ENCODE measurements at places on chromosomes 5 and 9.

DNA sequence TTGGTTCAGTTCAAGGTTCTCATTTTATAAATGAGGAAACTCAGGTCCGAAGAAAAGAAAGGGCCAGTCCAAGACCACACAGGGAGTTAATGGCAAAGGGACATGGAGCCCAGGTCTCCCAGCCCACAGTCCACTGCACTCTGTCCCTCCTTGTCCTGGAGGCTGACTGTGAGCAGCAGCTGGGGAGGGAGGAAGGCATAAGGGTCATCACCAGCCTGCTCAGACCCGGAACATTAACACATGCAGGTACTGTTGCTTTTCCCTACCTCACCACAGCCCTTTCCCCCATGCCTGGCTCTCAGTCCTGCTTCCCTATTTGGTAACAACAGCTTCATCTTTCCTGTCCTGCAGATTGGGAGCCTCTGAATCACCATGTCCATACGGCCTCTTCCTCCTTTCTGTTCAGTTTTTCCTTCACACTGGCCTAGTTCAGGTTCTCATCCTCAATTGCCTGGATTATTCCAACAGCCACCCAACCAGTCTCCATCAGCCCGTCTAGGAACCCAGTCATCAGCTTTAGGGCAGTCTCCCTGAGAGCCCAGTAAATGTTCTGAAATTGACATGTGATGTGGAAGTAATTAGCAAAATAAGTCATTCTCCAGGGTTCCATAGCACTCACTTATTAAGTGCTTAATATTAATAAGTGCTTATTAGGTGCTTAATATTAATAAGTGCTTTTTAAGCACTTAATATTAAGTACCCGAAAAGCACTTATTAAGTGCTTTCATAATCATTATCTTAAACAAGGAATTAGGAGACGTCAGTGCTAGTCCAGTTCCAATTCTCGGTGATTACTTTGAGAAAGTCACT is 4.3 kb downstream of the GPX3 start:
- H3K27ac ChIP-seq = no peak overlapping the region
- DNase-seq = no peak
- no peaks in the 10 kb centered on the region for H3K4me1 ChIP-seq
- H3K36me3 ChIP-seq = no peaks in the 10 kb centered on the region
- no peaks in the 10 kb centered on the region for H3K27me3 ChIP-seq

GRCh38 chr9:12289711-12290110 is 403.5 kb upstream of the TYRP1 start:
- no peak overlapping the region for H3K4me3 ChIP-seq
- H3K36me3 ChIP-seq = no peaks in the 10 kb centered on the region
- DNase-seq = no peak

- H3K4me3 ChIP-seq = no peak overlapping the region
- no peaks in the 10 kb centered on the region for H3K4me1 ChIP-seq
- peaks cover 43% of the 10 kb centered on the region for H3K27me3 ChIP-seq
- DNase-seq = no peak
- H3K36me3 ChIP-seq = no peaks in the 10 kb centered on the region
- no peak overlapping the region for H3K27ac ChIP-seq
These were observed 100.1 kb downstream of the CACNA1B start for GRCh38 chr9:137977571-137978261.

DNA sequence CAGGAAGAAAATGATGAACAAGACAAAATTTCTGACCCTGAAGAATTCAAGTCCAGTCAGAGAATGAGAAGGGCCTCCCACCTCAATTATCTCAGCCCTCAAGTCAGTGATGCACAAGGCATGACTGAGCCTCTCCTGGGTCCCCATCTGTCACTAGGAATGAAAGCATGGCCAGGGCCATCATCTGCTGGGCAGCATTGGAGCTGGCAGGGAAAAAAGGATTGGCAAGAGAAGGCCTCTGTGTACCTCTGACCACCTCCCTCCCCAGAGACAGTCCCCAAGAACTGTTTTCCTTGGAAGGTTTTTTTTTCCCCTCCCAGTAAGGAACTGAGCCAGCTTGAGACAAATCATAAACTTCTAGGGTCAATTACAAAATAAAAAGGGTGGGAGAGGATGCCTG is 76.7 kb downstream of the KLHL3 start:
- H3K36me3 ChIP-seq = no peaks in the 10 kb centered on the region
- no peak overlapping the region for H3K4me3 ChIP-seq
- no peak for DNase-seq
- H3K27me3 ChIP-seq = no peaks in the 10 kb centered on the region

- no peaks in the 10 kb centered on the region for H3K36me3 ChIP-seq
- no peaks in the 10 kb centered on the region for H3K27me3 ChIP-seq
- H3K4me1 ChIP-seq = no peaks in the 10 kb centered on the region
- no peak overlapping the region for H3K27ac ChIP-seq
- H3K4me3 ChIP-seq = no peak overlapping the region
These were observed 60.7 kb downstream of the NRG2 start for GRCh38 chr5:139982157-139982974.

DNA sequence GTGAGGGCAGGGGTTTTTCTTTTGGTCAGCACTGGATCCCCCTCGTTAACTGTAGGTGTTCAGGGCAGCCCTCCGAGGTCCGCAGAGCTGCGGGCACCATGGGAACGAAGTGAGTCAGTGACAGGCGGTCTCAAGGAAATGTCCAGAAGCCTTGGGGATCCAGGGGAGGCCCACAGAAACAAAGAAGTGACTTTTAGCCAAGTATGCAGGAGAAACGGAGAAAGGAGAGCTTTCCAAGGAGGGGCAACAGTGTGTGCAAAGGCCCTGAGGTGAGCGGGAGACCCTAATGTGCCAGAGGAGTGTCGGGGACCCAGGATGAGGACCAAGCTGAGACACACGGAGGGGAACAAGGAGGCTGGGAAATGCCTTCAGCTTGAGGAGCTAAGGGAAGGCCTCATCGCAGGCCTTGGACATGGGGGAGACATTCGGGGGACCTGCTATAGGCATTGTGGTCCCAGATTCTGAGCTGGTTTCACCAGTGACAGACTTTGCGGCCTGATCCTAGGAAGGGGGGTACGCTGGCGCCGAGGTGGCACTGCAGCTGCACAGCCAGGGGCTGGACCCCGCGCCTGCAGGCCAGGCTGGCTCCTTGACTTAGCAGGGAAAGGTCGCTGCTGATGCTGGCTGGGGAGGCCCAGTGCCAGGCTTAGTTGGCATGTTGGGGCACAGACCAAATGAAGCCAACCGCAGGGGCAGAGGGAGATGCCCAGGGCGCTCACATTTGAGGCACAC is 3.3 kb downstream of the LTC4S start:
- no peak for DNase-seq
- peak overlapping the region; percentile 79 for H3K27ac ChIP-seq
- H3K4me3 ChIP-seq = peak overlapping the region; percentile 90
- peaks cover 6% of the 10 kb centered on the region for H3K36me3 ChIP-seq

- H3K27ac ChIP-seq = peak overlapping the region; percentile 92
- peaks cover 12% of the 10 kb centered on the region for H3K4me1 ChIP-seq
- peaks cover 5% of the 10 kb centered on the region for H3K36me3 ChIP-seq
- peak overlapping the region; percentile 95 for H3K4me3 ChIP-seq
These were observed 450 bp downstream of the GPBP1 start for GRCh38 chr5:57174128-57174889.

DNA sequence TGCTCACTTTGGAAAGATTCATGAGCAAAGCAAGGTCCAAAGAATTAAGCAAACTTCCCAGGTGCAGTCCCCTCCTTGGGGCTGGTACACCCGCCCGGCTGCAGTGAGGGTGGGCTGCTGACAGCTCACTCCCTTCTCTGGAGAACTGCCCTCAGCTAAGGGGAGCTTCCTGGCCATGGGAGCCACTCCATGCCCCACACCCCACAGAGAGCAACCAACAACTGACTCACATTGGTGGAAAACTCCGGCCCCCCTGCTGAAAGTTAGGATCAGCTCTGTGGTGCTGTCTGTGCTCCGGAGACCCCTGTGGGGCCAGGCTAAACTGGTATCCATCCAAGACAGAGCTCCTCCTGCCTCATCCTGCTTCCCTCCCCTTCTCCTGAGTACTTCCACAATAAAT is 223.0 kb downstream of the GABBR2 start:
- H3K4me3 ChIP-seq = no peak overlapping the region
- H3K36me3 ChIP-seq = no peaks in the 10 kb centered on the region
- H3K4me1 ChIP-seq = 0 out of 2 replicates have a peak, but pooled peaks cover 4% of the 10 kb centered on the region
- no peaks in the 10 kb centered on the region for H3K27me3 ChIP-seq
